ENCODE measurements at places on chromosomes 1 and 21.

DNA sequence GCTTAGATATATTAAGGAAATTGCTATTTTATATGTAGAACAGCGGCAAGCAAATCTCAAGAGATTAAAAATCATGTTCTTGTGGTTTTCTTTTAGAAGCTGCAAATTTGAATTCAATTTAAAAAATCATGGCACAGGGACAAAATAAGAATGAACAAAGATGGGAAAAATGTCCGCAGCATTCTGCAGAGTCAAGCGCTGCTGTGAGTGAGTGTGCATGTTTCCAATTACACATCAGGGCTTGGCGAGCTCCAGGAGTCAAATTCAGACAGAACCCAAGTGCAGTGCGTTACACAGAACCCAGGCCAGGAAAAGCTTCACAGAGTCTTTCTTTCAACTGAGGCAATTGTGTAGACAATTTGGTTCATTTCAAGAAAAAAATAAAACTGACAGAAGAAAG is 33.3 kb upstream of the ERG start:
- DNase-seq, result no peak

DNA sequence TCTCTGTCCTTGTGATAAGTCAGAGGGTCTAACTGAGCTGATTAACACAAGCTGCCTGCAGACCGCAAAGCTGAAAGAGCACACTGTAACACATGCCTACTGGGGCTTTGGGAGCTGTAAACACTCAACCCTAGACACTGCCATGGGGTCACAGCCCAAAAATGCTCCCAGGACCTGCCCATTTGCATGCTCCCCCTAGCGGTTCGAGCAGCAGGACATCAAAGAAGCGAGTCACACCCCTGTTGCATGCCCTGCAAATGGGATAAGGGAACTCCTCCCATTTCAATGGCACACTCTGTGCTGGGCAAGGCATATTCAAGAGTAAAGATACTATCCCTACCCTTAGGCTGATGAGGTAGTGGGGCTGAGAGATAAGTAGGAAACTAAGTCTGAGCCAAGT is 22.8 kb downstream of the LCE3E start:
- DNase-seq, result no peak

DNA sequence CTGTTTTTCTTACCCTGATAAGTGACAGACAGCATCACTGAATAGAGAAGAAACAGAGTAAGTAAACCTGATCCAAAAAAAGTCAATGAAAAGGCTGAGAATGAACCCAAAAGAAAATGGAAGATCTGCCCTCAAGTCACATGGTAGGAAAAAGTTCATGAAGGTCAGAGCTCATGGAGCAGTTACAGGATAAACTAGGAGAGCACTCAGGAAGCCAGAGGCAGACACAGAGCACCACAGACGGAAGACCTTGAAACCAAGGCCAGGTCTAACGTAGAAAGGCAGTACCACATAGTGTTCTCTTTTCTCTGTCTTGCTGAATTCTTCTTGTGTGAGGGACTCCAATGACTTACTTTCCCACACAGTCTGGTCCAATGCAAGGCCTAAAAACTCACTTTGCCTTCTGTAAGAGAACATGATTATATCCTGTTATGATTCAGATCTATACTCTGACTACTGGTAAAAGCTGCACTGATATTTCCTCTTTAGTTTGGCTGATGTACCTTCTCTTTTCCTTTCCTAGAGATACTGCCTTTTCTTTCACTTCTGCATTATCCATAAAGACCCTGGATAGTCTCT is 40.8 kb downstream of the RTCA start:
- DNase-seq, result no peak

- peak; percentile 70 for DNase-seq
These were observed 22.8 kb downstream of the LHX4 start for GRCh38 chr1:180252638-180253536.

GRCh38 chr1:20429296-20429695 is 56.7 kb downstream of the CAMK2N1 start:
- no peak for DNase-seq

All from CD4-positive, alpha-beta T cell treated with Interleukin-10 for 1 hour (primary cell).